ENCODE measurements at places on chromosomes 12 and 14.
A peak's percentile ranks its signal among the peaks of the same experiment; 100 is the strongest.

DNA sequence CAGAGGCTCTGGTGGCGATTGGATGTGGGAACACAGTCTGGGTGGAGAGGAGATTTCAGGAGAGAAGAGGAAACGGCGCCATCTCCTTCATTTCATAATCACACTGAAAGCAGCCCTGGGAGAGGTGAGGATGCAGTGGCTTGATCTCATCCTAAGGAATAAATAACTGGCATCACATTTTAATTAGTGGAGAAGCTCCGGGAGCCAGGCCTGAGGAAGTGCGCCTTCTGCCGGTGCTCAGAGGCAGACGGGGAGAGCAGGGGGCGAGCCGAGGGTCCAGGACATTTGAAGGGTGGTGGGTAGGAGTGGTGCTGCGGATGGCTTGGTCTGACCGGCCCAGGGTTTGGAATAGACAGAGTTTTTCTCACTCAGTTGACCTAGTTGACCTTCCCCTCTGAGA lies 265.0 kb downstream of the CACNA1C start:
- DNase-seq, result no peak

DNA sequence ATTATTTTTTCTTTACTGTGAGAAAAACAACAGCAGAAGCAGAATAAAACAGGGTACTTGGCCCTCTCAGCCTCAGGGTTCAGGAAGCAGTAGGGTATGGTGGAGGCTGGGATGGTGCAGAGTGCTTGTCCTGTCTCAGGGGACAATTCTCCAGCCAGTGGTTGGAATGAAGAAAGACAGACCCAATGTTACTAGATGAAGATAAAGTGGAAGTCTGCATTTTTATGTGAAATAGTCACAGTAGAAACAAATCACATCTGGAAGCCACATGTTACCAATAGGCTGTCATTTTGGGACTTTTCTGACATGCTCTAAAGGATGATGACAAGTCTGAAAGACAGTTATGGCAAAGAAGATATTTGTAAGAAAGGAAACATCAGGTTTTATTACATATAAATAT lies 32.3 kb downstream of the PROX2 start:
- no peak for DNase-seq

DNA sequence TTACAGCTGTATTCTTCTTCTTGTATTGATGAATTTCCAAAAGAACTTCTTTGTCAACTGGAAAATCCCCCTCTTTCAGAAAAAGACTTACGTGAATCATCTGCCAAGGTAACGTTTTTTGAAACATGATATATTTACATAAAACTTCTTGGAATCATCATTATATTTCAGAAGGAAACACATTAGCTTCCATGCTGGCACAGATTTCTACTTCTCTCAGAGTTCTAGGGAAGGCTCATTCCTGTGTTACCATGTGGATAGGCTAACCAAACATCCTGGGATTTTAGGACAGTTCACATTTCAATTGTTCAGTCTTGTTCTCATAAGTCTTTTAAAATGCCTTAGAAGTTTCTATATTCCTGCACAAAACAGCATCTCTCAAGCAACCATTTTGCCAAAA lies 120.3 kb upstream of the NEDD1 start:
- no peak for DNase-seq

DNA sequence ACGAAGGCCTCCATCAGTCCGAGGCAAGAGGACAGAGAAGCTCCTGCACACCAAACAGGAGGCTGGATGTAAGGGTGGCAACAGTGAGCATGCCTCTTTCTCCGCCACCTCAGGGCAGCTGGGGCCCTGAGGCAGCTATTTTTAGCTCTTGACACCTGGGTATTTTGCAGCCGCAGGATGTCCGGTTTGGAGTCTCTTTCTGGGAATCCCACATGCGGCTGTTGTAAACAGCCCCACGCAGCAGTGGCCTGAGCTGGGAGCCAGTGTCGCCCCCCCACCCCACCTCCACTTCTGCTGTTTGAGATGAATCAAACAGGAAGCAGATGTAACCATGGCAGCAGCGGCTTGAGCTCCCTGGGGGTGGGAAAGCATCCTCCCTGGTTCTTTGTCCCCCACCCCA lies 11.7 kb downstream of the HDAC7 start:
- DNase-seq, result peak; percentile 95

GRCh38 chr14:61296719-61297502 lies 15.8 kb upstream of the TMEM30B start:
- DNase-seq, result no peak

Measured in activated naive CD4-positive, alpha-beta T cell treated with anti-CD3 and anti-CD28 coated beads, Interleukin-2, amount 10 ng/mL, durations not matched to agents 7 days and 5 days (primary cell).